Suprapubic skin (tissue), 4 donors: ENCODE measurements at places on chromosomes 7 and 10. TPM values are rescaled to one million over a fixed set of nuclear protein-coding genes. Genes with fewer than 3 reads are reported as not detected.

Gene TRRAP
- total RNA-seq, result 54.5 TPM

Gene TMEM176A
- total RNA-seq, result 7.2 TPM

Gene TNS3
- 14.3 TPM for total RNA-seq

Gene CRTAC1
- 1.3 TPM for total RNA-seq

Gene SORBS1
- total RNA-seq, result 92.5 TPM

Gene FAM171A1
- total RNA-seq, result 6.0 TPM

Gene ANKRD2
- 0.45 TPM for total RNA-seq

Gene ADRB1
- 1.1 TPM for total RNA-seq

Gene NEBL
- 64.5 TPM for total RNA-seq

Gene DPYSL4
- 0.38 TPM for total RNA-seq

Gene TUBB8
- not detected for total RNA-seq
